Left lung (tissue), 14 donors: ENCODE measurements at places on chromosomes 7 and 10. TPM values are rescaled to one million over a fixed set of nuclear protein-coding genes. Genes with fewer than 3 reads are reported as not detected.

Gene IFIT1B
- 0.48 TPM for polyA plus RNA-seq

Gene MMP21
- polyA plus RNA-seq, result 1.0 TPM

Gene TAS2R5
- 5.8 TPM for polyA plus RNA-seq

Gene SRRM3
- 0.64 TPM for polyA plus RNA-seq

Gene FOXI2
- polyA plus RNA-seq, result not detected
